PC-9 (cell line): ENCODE measurements at places on chromosomes 2 and 18. TPM values are rescaled to one million over a fixed set of nuclear protein-coding genes. Genes with fewer than 3 reads are reported as not detected.

The CD226 gene
- 0.13 TPM in 2 replicates for total RNA-seq

The MAP2 gene
- total RNA-seq: 67.7 and 71.1 TPM in 2 replicates

The GREB1 gene
- 0.20 and 0.37 TPM in 2 replicates for total RNA-seq

The RIT2 gene
- not detected in 2 replicates for total RNA-seq

The PFN4 gene
- 1.2 and 2.6 TPM in 2 replicates for total RNA-seq

The DIPK1C gene
- total RNA-seq: not detected in 2 replicates

The DAW1 gene
- 1.8 and 2.8 TPM in 2 replicates for total RNA-seq

The SLC66A2 gene
- 24.3 and 28.0 TPM in 2 replicates for total RNA-seq
